ENCODE measurements at places on chromosomes 7 and 10.

GRCh38 chr7:2530071-2530987 lies 10.8 kb downstream of the LFNG start:
- peak; percentile 90 for DNase-seq

DNA sequence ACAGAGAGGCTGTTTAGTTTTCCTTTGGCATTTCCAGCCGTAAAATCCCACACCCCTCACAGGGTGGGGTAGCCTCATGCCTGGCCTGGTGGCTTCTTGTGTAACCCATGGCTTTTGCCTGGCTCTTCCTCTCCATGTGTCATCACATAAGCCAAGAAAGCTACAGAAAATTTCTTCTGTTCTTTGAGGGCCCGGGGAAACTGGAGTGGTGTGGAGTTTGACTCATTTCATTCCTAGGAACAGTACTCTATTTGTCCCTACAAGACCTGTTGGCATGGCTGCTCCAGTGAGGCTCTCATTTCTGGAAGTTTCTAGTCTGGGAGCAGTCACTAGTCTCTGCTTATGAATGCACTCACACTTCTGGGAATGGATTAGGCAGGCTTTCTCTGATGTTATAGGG lies 523.9 kb downstream of the SUGCT start:
- no peak for DNase-seq

DNA sequence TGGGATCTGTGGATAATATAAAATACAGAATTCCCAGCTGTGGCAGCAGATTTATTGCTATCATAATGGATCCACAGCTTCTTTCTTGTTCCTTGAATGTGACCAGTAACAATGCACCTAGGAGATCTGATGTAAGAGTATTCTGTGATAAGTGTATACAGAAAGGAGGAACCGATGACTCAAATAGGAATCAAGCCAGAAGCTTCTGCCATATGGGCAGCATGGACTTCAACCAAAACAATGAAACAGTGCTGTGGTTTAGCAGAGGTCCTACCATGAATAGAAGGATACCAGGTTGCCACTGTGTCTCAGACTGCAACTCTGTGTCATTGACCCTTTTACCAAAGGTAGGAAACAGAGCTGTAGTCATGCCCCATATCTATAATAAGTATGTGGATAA lies 81.8 kb downstream of the PTPRZ1 start:
- DNase-seq: no peak

- no peak for DNase-seq
These were observed 790 bp downstream of the ADAM22 start for GRCh38 chr7:87934699-87935383.

GRCh38 chr10:49113741-49114141 lies 1.6 kb downstream of the VSTM4 start:
- DNase-seq: no peak

GRCh38 chr10:48653944-48654698 lies 30.6 kb upstream of the WDFY4 start:
- no peak for DNase-seq

GRCh38 chr7:43485580-43485979 lies 97.3 kb upstream of the STK17A start:
- no peak for DNase-seq

- DNase-seq: peak; percentile 27
These were observed 49.3 kb upstream of the GNA12 start for GRCh38 chr7:2893411-2893861.

GRCh38 chr10:100021322-100021721 lies 11.6 kb upstream of the DNMBP start:
- DNase-seq: no peak

- DNase-seq: no peak
These were observed 173.5 kb downstream of the CUX1 start for GRCh38 chr7:101990811-101991418.

DNA sequence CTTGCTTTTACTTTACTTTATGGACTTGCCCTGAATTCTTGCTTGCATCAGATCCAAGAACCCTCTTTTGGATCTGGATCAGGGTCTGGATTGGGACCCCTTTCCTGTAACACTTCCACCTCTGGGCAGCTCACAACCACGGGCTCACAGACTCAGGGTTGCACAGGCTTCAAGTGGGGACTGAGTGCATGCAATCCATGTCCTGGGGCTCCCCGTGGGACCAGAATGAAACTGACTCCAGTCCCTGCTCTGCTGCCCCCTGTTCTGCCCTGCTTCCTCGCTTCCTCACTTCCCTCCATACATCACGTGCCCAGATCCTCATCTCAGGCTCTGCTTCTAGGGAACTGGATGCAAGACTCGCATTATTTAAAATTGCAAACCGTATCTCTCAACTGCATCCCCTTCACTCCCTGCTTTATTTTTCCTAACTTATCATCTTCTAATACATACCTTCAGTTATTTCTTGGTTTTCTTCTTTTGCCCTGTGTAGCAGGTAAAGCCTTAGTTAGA lies 23.3 kb upstream of the INMT start:
- DNase-seq: no peak

DNA sequence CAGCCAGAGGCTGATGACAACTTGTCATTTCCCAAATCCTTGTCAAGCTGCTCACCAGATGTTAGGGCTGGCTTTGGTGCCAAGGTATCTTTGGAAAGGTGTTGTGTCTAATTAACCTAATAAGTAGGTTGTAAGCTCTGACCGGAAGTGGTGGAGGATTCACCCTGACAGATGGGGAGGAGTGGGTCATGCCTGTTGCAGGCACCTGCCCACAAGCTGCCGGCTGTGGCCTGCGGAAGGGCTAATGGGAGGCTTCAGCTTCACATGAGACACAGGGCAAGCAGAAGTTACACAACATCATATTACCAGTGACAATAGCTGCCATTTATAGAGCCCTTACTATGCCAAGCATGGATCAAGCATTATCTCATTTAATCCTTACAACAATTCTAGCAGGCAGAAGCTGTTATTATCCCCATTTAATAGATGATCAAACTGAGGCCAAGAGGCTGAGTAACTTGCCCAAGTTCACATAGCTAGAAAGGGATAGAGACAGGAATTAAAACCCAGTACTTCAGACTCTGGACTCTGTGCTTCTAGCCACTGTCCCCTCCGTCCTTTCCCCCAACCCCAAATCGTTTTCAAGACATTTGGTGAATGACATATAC lies 63.1 kb upstream of the DUSP5 start:
- no peak for DNase-seq

DNA sequence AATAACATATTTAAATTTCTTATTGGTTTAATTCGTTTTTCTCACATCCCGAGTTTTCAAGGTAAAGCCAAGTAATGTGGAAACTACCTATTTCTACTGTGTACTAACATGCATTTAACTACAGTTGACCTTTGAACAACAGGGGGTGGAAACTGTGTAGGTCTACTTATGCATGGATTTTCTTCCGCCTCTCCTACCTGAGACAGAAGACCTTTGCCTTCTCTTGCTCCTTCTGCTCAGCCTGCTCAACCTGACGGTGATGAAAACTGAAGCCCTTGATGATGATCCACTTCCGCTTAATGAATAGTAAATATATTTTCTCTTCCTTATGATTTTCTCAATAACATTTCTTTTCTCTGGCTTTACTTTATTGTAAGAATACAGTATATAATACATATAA lies 18.5 kb downstream of the MEOX2 start:
- DNase-seq: no peak

GRCh38 chr7:30887464-30887872 lies 24.2 kb upstream of the AQP1 start:
- DNase-seq: no peak

- DNase-seq: peak; percentile 52
These were observed 23.1 kb downstream of the TYW1 start for GRCh38 chr7:67019562-67020390.

DNA sequence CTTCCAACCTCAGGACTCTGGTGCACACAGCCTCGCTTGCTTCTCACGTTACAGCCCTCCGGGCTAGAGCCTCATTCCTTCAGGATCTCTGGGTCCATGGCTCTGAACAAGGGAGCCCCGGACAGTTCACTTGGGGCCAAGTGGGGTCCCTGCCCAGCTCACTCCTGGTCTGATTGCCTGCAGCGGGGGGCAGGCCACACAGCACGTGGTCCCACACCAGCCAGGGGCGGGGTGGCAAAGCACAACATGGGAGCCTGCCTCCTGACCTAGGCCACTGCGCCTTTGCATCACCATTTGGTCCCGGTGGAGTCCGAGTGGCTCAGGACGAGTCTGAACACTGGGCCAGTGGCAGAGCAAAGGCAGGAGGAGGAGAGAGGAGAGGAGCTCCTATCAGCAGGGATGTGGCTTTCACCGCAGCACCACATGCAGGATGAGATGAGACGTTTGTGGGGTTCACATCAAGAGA lies 13.4 kb upstream of the CRYGN start:
- no peak for DNase-seq

DNA sequence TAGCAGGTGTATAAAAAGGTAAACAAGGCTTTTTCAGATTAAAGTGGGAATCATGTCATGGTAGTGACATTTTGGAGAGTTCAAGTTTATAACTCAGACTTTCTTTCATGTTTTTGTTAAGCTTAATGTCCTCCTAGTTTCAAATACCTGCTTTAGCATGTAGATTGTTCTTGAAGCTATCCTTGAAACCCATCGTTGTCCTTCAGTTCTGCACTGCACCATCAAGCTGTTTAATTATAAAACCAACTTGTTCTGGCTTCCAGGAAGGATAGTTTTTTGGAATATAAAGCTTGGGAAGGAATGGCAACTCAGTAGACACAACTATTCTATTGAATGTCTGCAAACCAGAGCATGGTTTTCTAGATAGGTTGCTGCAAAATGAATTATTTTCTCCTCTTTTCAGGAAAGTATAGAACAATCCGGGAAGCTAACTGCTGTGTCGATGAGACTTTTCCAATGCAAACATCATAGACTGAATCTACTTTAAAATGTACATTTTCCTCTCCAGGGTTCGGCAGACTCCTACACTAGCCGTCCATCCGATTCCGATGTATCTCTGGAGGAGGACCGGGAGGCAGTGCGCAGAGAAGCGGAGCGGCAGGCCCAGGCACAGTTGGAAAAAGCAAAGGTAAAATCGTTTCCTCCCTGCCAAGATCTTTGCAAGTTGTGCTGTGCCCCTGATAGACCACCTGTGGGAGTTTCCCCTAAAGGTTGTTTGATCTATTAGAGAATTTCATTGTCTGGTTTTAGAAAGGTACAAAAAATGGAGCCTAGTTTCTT lies 249.8 kb downstream of the NSUN6 start:
- no peak for DNase-seq

DNA sequence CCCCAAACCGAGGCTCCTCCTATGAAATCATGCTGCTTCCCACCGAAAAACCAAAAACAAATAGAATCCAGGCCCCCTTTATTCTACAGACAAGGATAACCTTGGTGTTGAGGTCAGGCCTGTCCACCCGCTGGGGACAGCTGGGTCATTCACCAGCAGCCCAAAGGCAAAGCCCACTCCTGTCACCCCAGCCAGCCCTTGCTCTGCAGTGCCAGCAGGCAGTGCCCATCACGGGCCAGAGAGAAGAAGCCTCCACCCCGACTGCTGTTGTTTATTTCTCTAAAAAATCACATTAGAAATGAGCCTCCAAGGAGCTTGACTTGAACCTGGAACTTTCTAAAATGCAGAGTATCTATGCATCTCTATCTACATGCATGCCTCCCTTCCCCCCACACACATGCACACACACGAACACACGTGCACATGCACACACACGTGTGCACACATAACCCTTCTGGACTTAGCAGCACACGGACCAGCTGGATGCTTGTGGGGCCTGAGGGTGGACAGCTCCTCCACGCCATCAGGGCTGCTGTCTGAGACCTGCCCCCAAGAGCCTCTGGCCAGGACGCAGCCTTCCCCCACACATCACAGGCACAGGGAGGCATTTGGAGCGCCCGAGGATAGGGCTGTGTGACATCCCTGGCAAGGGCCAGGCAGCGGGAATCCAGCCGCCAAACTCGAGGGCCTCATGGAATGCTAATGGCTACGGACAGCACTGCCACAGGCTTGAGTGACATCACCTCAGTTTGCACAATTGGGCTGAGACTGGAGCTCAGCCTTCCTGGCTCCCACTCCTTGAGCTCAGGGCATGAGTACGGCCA lies 22.8 kb downstream of the PRKAG2 start:
- no peak for DNase-seq

GRCh38 chr7:106012935-106013439 lies 49.9 kb downstream of the CDHR3 start:
- DNase-seq: no peak

DNA sequence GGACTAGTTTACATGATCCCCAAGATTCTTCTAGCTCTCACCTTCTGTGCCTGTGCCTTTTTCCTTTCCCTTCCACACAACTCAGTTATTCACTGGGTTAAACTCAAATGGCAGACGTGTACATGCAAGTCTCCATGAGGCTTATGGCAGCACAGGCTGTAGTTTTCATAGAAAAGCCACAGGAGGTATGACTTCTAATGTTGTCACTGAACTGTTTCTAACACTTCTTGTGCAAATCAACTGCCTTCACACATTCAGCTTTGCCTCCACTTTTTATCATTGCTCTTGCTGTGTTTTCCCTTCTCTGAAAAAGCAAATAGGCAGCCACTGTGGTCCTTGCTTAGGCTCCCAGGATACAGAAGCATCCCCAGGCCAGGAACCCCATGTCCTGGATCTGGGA lies 5.3 kb upstream of the GIMAP5 start:
- peak; percentile 51 for DNase-seq

- DNase-seq: no peak
These were observed 87.5 kb downstream of the COBL start for GRCh38 chr7:51229106-51229537.

- peak; percentile 32 for DNase-seq
These were observed 107.9 kb upstream of the PPIF start for GRCh38 chr10:79239275-79239779.

GRCh38 chr10:43079856-43080255 lies 3.0 kb downstream of the RET start:
- DNase-seq: no peak

- DNase-seq: peak; percentile 82
These were observed 172.6 kb downstream of the FAM107B start for GRCh38 chr10:14601872-14602725.

Measured in activated CD4-positive, alpha-beta T cell treated with anti-CD3 and anti-CD28 coated beads, Interleukin-10, Interleukin-2, amounts not matched to agents 100 ng/mL and 50 ng/mL, durations not matched to agents 16 hours and 8 hours (primary cell).